ENCODE measurements at places on chromosomes 12 and 14.

- no peak for DNase-seq
These were observed 891.1 kb downstream of the TMEM121 start for GRCh38 chr14:106417224-106418049.

- DNase-seq: no peak
These were observed 16.0 kb upstream of the EVL start for GRCh38 chr14:100049220-100049619.

DNA sequence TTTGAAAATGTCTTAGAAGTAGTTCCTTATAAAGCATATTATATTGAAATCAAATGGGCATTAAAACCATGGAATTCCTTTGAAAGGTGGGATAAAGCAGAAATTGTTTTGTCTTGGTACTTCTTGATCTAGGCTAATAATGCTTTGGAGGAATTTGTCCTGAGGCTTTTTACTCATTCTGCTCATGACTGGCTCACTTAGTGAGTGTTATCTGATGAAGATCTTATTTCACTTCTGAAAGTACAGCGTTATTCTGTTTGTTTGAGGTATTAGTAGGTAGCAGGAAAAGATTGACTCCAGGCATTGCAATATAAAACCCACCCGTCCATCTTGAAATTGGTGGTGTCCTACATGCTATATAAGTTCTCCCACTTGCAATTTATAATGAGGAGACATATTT, 5.5 kb downstream of the C12orf71 start:
- DNase-seq: no peak

- no peak for DNase-seq
These were observed 135.6 kb downstream of the SAMD4A start for GRCh38 chr14:54702492-54702891.

DNA sequence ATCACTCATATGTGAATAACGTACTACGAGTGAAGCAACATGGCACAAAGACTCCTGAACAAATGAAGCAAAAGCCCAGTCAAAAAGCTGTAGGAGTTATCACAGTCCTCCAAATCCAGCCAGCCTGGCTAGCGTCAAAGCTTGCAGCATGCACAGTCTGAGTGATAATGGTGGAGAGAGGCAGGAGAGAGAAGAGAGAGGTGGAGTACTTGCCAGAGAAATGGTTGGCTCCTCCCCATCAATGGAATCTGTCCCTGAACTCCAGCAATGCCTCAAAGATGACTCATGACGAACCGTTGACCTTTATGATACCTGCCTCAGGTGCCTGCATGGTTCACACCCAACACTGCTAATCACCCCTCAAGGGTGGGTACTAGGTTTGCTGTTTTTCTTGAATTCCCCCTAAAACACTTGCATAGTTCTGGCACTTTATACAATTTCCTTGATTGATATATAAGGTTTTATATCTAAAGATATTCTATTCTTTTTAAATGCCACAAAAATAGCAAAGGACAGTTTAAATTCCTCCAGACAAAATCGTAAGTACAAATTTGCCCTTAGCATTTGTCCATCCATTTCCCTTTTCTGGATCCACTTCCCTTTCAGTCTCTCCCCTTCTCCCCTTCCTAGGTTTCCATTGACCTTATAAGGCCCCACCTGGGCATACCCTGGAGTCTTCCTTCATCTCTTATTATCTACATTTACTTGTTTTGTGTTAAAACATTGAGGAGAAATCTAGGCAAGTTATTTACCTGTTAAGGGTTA, 10.2 kb downstream of the ARHGDIB start:
- DNase-seq: no peak

- DNase-seq: no peak
These were observed 65.0 kb downstream of the PPP1R13B start for GRCh38 chr14:103782376-103782775.

GRCh38 chr14:90780519-90780918, 35.7 kb downstream of the TTC7B start:
- no peak for DNase-seq

DNA sequence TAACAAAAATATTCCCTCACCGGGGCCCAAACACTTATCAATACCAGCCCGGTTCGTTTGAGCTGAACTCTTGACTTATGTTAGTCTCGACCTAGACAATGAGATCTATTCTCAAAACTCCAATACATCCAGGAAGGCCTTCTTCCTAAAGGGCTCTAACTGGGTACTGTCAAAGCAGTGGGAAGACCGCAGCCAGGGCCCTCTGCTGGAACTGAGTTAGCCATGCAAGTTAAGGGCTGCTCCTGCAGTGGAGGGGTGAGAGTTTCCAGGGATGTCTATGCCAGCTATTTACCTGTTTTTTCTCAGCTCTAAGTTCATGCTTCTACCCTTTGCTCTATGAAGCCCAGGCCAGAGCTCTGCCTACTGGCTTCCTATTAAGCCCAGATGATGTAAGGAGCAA, 348.8 kb downstream of the GXYLT1 start:
- no peak for DNase-seq

DNA sequence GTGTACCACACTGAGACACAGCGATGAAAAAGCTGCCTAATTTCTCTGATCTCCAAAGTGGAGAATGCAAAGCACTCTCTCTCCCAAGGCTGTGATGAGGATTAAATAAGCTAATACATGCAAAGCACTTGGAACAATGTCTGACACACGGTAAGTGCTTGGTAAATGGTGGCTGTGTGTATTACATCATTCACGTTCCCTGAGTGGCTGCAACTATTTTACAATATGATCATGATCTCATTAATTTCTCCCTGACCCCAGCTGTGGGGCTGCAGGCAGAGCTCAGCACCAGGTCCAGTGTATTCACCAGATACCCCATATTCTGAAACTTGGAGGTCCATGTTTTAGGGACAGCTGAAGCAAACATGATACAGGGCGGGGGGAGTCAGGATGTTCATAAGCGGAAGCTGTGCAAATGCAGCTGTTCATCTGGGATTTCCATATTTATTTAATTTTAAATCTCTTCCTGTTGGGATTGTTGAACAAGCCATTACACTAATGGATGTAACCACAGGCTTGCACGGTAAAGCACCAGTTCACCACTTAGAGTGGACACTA, 106.4 kb downstream of the CCDC60 start:
- DNase-seq: no peak

- DNase-seq: no peak
These were observed 273.1 kb upstream of the NOVA1 start for GRCh38 chr14:26870722-26871617.

DNA sequence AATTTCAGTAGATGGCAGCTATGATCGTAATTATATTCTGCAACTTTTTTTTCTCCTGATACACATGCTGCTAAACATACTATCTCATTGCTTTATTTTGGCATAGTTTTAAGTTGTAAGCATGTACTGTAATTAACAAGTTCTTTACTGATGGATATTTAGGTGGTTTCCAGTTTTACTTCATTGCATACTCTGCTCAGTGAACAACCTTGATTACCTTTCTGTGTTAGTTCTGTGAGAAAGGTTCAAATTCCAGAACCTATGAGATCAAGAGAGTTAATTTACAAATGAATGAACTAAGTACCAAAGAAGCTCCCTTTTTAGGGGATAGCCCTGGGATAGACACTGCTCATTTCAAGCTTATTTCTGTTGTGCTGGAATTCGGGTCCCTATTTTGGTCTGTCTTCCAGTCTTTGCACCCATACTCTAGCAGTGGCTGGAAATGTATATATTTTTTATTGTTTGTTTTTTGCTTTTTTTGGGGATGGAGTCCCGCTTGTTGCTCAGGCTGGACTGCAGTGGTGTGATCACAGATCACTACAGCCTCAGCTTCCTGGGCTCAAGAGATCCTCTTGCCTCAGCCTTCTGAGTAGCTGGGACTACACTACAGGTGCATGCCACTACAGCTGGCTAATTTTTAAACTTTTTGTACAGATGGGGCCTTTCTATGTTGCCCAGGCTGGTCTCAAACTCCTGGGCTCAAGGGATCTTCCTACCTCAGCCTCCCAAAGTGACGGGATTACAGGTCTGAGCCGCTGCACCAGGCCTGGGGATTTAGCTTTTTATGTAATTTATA, 10.6 kb downstream of the PAPOLA start:
- no peak for DNase-seq

DNA sequence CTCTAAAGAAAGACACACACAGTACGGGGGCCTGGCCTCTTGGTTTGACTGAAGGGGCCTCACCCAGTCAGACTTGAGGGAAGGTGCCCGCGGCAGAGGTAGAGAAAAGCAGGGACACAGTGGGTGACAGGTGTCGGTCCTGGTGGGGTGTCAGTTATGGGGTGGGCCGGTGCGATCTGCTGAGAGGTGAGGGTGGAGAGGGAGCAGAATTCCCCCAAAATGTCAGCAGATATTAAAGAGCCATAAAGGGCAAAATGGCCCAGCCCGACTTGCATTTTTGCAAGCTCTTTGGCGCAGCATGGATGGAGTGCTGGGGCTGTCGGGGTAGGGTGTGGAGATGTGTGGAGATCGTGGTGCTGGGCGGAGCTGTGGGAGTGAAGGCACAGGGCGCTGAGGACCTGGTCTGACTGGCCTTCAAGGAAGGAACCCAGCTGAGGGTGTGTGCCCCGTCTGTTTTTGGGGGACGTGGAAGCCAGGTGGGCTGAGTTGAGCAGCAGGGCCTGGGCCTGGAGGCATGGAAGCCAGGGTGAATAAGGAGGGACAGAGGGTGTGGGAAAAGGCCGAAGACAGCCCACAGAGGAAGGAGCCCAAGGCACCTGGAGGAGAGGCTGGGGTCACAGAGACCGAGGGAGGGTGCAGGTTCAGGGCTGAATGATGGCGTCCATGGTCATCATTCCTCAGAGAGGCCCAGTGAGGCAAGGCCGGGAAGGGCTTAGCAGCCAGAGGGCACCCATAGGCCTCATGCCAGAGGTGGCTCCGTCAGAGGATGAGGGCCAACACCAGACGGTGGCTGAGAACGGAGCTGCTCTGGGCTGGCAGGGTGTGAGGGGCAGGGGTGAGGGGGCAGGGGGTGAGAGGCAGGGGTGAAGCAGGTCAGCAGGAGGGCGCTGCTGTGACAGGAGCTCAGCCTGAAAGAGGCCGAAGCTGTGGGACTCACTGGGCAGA, 48.2 kb upstream of the DYNC1H1 start:
- DNase-seq: no peak

- no peak for DNase-seq
These were observed 106.0 kb downstream of the SLC41A2 start for GRCh38 chr12:104852102-104852501.

DNA sequence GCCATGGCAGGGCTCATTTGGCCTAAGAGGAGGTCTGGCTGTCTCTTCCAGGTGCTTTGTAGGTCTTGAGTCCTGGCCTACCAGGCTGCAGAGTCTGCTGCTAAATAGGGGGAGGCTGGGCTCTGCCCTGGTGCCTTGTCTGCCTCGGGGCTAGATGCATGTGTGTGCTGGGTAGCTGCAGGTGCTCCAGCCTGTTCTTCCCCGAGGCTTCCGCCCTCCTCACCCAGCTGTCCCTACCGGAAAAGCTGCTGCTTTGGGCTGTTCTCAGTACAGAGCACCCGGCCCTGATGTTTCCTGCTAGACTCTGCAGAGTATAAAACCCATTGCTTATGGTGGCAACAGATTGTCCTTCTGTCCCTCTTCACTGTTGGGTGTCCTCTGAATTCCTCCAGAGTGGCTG, 37.7 kb downstream of the RAB35 start:
- DNase-seq: no peak

GRCh38 chr14:60106339-60106738, 14.6 kb downstream of the PCNX4 start:
- no peak for DNase-seq

GRCh38 chr14:103848175-103849077, 1.1 kb upstream of the PPP1R13B start:
- no peak for DNase-seq

DNA sequence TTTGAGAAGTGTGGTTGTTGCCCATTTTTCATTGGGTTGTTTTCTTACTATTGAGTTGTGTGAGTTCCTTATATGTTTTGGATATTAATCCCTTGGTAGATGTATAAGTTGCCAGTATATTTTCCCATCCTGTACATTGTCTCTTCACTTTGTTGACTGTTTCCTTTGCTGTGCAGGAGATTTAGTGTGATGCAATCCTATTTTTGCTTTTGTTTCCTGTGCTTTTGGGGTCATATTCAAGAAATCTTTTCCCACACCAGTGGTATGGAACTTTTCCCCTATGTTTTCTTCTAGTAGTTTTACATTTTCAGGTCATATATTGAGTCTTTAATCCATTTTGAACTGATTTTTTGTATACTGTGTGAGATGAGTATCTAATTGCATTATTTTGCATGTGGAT, 92.8 kb downstream of the PTHLH start:
- DNase-seq: no peak

- DNase-seq: no peak
These were observed 97.4 kb downstream of the CDK17 start for GRCh38 chr12:96302687-96303310.

- DNase-seq: no peak
These were observed 49.1 kb downstream of the KCNA1 start for GRCh38 chr12:4958697-4959375.

DNA sequence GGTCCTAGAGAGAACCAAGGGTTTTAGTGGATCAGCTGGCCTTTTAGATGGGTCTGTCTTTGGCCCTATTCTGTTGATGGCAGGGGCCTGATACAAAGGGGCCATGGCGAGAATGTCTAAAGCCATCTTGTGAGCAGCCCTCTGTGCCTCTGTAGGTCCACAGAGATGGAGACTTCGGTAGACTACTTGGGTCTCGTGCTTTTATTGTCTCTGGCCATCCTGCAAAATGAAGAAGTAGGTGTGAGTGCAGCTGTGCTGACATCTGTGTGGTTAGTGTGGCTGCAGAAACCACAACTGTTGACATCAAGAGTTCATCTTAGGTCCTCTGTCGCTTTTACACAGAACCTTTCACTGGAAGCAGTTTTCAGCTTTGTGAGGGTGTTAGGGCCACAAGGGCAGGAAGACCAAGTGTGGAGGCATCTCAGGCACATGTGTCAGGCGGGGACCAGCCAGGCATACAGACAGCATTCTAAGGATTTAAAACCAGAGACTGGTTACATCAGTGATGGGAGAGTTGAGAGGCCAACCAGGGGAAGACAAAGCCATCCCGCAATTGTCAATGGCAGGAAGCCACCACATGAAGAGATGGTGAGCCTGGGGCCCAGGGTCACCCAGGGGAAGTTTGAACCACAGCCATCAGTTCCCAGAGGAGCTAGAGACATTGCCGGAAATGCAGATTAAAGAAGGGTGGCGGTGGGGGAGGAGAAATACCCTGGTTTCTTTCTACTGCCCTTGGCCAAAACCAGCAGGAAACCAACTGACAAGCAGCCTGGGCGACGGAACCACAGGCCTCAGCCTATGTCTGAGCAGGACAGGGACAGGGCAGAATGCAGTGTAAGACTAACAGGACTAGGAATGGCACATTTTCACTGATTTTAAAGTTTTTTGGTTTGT, 13.0 kb upstream of the TPCN1 start:
- peak; percentile 71 for DNase-seq

GRCh38 chr12:112168561-112168971, 43.2 kb downstream of the TRAFD1 start:
- no peak for DNase-seq

DNA sequence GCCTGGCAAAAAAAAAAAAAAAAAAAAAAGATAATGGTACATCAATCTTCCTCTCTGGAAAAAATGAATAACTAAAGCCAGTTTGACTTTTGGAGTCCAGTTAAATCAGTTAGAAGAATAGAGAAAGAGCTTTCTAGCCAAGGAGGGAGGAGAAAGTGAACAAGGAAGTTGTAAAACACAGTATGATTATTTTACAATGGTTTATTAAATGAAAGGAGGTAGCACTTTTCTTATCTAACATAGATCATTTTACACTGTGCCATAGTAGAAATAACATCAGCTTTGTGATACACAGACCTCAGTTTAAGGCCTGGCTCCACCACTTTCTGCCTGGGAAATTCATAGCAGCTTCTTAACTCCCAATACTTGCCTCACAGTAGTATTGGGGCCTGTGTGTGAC, 15.4 kb upstream of the KITLG start:
- DNase-seq: no peak

All from left hindlimb (tissue), 1 donor.